LHCN-M2 (cell line): ENCODE measurements at places on chromosomes 13 and 19. TPM values are rescaled to one million over a fixed set of nuclear protein-coding genes. Genes with fewer than 3 reads are reported as not detected.

ZNF614 gene
- 9.7 and 11.1 TPM in 2 replicates for total RNA-seq

LGALS14 gene
- total RNA-seq, result not detected in 2 replicates

SIGLEC8 gene
- total RNA-seq, result not detected in 2 replicates

KLK15 gene
- total RNA-seq, result not detected in 2 replicates

SPRYD7 gene
- 14.3 and 16.9 TPM in 2 replicates for total RNA-seq

EID2B gene
- total RNA-seq, result 3.0 and 4.8 TPM in 2 replicates

ATP8A2 gene
- 1.2 and 1.3 TPM in 2 replicates for total RNA-seq

NPHS1 gene
- not detected in 2 replicates for total RNA-seq
